ENCODE measurements at places on chromosomes 1 and 21. TPM values are rescaled to one million over a fixed set of nuclear protein-coding genes. Genes with fewer than 3 reads are reported as not detected.

The CYB561D1 gene
- total RNA-seq = 5.0 TPM

The CASZ1 gene
- total RNA-seq = 2.1 TPM

The ST6GALNAC5 gene
- total RNA-seq = not detected

The FNDC5 gene
- 0.20 TPM for total RNA-seq

The SUSD4 gene
- 0.48 TPM for total RNA-seq

The FAM3B gene
- not detected for total RNA-seq

The FBXO2 gene
- total RNA-seq = 9.1 TPM

The DMBX1 gene
- 1.1 TPM for total RNA-seq

Measured in A549 treated with Mapracorat at 1 μM for 4 hours (cell line).